Hematopoietic multipotent progenitor cell treated with erythropoietin and hydrocortisone succinate and interleukin-3 and kit ligand, for 6 days (in vitro differentiated cells): ENCODE measurements at places on chromosomes 16 and 17.

DNA sequence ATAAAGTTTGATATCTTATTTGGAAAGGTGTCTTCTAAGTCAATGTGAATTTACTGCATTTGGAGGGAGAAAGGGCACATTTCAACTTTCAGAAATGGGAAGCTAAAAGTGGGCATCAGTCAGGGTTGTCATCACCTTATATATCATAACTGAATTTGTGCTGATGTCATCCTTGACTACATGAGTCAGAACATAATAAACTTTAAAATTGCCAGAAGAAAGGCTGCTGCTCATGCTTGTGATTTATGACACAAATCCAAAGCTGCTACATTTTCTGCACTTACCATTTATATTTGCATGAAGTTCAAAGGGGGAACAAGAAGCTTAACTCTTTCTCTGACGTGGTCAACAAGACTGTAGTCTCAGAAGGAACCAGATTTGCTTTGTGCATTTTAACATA, 196.6 kb downstream of the UTP18 start:
- DNase-seq: no peak

GRCh38 chr17:77963441-77963840, 4.9 kb downstream of the TNRC6C start:
- peak; percentile 97 for DNase-seq

GRCh38 chr16:30499284-30499683, 26.7 kb downstream of the ITGAL start:
- DNase-seq: no peak

DNA sequence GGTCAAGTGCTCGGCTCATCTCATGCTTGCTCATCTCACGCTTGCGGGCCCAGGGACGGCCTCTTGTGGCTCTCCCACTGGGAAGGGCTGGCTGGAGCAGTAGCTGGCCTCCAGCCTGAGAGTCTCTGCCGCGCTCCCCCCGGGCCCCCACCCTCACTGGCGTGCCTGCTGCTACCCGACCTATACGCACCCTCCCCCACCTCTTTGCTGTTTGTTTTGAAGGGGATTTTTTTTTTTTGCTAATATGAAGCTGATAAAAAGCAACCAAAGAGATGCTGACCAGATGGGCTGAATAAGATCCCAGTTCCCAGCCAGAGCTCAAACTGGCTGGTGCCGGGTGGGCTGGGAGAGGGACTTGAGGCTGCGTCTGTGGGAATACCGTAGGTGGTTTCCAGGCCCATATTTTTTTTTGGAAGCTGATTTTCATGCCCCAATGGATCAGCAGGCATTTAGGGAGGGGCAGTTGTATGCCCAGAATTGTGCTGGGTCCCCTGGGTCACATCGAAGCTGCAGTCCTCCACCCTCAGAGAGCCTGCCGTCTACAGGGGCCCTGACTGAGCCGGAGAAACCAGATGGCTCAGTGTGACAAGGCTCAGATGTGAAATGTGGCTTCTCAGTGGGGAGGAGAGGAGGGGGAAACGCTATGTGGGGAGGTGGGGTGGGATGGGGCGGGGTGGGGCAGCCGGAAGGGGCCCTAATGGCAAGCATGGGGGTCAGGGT, 115.0 kb downstream of the RAP1GAP2 start:
- no peak for DNase-seq

- DNase-seq: no peak
These were observed 161.9 kb downstream of the WSCD1 start for GRCh38 chr17:6231886-6232731.

GRCh38 chr17:59633658-59634359, 14.1 kb downstream of the CLTC start:
- no peak for DNase-seq

DNA sequence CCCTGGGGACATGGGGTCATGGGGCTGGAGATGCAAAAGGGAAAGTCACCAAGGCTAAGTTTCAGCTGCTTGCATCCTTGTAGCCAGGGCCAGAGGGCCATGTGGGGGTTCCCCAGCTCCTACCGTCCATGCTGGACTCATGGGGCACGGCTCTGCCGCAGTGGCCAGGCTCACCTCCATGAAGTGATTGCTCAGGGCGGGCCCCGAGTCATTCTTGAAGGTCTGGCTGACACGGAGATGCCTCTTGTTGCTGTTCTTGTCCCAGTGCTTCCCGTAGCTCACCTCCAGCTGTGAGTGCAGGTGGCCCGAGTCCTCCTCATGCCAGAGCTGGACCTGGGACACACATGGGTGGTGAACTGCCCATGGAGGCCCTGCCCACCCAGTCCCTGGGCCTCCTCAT, 114.5 kb downstream of the RMI2 start:
- no peak for DNase-seq

DNA sequence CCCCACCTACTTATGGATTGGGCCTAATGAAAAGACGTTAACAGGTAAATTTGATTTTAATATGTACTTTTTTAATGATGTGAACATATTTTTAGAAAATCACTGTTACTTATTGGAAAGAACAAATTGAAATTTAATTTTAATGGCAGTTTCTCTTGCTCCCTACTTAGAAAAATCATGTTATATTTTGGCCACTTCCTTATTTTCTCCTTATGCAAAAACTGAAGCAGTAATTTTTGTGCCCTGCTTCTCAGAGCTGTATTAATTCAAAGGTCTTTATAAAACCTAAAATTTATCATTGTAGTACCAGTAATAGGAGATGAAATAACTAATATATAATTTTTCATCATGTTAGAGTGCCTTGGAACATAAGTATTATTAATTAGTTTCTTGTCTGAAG, 2.8 kb downstream of the ZPBP2 start:
- DNase-seq: no peak

GRCh38 chr17:75622076-75622475, 11.2 kb upstream of the SMIM5 start:
- DNase-seq: no peak

DNA sequence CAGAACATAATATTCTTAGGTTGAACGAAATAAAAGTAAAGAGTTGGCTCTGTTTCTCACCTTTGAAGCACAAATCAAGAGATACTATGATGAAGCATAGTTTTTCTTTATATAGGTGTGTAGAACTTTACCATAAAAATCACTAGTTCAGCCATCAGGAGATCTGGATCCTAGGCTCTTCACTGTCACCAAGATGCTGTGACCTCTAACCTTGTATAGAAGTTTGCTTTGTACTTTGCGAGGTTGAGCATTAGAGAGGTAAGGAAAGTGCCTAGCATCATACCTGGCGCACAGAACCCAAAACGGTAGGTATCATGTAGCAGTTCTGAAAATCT, 553 bp upstream of the CDC6 start:
- DNase-seq: no peak

DNA sequence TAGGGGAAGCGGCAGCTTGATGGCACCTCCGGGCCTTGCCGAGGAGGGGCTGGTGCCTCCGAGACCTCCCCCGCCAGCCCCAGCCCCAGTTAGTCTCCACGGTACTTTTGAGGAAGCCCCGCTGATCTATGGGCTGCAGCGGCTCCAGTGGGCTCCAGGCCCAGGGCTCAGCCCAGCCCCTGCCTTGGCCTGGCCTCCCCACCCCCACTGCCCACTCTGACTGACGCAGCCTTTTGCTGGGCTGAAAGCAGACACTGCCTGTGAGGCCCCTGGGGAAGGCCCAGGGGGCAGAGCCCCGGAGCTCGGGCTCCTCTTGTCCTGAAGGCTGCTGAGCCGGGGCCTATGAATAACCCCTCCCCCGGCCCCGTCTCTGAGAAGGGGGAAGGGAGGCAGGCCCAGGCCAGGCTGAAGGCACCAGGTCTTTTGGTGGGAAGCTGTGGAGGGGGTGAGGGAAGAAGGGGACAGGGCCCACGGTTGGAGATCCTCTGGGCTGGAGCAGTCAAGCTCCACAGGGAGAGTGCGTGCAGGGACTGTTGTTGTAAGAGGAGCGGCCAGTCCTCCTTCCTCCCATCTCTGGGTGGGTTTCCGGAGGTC, 7.5 kb upstream of the SMTNL2 start:
- no peak for DNase-seq

DNA sequence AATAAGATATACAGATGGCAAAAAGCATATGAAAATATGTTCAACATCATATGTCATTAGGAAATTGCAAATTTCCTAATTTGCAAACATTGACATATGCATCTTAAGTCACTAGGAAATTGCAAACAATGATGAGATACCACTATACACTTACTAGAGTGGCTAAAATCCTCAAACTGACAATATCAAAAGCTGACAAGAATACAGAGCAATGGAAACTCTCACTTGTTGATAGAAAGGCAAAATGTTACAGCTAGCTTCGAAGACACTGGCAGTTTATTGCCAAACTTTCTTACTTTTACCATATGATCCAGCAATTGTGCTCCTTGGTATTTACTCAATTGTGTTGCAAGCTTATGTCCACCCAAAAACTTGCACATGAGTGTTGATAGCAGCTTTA, 5.0 kb upstream of the IL4R start:
- no peak for DNase-seq
